ENCODE measurements at places on chromosomes 3 and 15.

DNA sequence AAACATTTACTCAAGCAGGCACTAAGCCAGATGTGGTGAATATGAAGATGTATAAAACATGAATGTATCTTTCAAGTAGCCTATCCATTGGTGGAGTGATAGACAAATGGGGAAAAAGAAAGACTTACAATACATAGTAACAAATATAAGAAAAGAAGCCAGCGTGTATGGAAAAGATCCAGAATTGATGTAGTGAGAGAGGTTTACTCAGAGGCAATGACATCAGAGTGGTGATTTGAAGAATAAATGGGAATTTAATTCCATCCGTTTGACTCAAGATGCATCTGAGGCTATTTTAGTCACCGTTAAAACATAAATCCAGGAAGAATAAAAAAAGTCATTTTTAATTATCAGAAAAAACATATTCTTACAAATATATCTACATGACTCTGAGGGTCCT, 162.6 kb downstream of the IL1RAP start:
- DNase-seq = peak; percentile 79

DNA sequence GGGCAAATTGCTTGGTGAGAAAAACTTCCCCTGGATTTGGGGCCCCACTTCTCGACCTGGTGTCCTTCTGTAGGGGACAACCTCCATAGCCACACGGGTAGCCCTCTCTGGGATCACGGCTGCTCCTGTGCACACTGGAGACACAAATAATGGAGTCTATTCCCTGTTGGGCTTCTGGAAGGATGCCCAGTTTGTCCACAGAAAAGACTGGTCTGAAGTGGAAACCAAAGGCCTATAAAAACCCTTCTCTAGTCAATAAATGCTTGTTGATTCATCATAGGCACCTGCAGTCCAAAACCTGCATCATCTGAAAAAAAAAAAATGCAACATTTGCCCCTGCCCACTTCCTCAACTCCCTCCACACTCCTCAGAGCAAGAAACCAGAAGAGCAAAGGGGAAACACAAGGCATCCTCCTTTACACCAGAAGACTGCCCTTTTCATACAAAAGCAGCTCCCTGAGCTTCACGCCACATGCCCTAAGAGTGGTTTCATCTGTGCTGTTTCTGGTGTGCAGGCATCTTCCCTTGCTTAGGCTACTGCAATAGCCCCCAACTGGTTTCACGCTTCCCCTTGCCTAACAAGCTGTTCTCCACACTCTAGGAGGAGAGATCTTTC, 36.3 kb downstream of the SRGAP3 start:
- DNase-seq = no peak

GRCh38 chr15:27249760-27250109, 278.8 kb downstream of the GABRG3 start:
- DNase-seq = no peak

- DNase-seq = no peak
Observed at GRCh38 chr3:102741105-102741504, 306.3 kb downstream of the ZPLD1 start.

All from fibroblast of upper back skin (primary cell).